Stimulated activated CD4-positive, alpha-beta T cell treated with anti-CD3 and anti-CD28 coated beads, Interleukin-1b, Interleukin-23, amount 100 ng/mL, for 1 hour (primary cell): ENCODE measurements at places on chromosomes 16 and 17.

DNA sequence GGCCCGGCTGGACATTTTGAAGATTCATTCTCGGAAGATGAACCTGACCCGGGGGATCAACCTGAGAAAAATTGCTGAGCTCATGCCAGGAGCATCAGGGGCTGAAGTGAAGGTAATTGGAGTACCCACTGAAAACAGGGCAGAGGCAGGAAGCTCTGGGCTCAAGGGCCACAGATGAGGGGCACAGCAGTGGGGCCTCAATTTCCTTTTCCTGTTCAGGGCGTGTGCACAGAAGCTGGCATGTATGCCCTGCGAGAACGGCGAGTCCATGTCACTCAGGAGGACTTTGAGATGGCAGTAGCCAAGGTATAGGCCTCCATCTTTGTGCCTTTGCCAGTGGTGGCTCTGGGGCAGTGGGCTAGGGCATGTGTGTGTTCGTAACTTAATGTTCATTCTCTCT is 4.0 kb upstream of the FTSJ3 start:
- no peak for DNase-seq

DNA sequence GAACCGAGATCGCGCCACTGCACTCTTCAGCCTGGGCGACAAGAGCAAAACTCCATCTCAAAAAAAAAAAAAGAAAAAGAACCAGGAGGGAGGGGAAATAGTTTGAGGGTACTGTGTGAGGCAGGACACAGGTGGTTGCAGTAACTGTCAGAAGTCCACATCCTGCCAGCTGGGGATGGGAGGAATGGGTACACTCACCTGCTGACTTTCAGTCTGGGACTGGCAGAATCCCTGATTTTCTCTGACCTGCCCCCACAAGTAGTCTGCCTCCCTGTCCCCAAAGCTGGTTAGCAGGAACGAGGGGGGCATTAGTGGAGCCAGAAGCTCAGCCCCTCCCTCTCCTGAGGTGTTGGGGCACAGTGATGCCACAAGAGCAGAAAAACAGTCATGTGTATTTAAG is 7.1 kb upstream of the ARL5C start:
- DNase-seq = no peak

- no peak for DNase-seq
Measured at GRCh38 chr17:48873209-48873608, 19.4 kb upstream of the ATP5MC1 start.

DNA sequence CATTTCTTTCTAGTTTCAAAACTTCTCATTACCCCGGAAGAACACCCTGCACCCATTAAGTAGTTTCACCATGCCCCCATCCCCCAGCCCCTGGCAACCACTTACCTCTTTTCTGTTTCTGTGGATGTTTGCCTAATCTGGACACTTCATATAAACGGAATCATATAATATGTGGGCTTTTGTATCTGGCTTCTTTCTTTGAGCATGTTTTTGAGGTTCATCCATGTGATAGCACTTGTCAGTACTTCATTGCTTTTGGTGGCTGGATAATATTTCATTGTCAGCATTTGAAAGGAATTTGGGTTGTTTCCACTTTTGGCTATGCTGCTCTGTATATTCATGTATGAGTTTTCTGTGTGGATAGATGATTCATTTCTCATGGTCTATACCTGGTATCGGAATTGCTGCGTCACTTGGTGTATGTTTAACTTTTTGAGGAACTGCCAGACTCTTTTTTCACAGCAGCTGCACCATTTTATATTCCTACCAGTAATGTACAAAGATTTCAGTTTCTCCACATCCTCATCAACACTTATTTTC is 30.0 kb upstream of the SLC5A10 start:
- DNase-seq = no peak

DNA sequence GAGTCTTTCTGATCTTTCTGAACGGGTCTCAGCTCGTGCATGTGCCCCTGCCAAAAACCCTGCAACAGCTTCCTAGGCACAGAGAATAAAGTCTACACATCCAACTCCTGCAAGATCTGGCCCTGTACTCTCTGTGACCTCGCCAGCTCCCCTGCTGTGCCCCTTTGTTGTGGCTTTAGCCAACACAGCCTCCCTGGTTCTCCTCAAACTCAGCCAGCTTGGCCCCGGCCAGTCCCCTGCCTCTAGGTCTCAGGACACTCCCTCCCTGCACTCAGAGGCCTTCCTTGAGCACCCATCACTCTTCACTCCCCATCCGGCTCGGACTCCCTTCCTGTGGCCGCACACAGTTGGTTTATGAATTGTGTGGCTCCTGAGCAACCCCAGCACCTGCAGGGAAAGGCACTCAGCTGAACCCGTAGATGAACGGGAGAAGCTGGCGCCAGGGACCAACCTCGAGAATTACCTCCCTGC is 1.4 kb downstream of the CEP131 start:
- DNase-seq = no peak

GRCh38 chr16:28494121-28494851 is at the start of gene APOBR:
Gene APOBR (plus strand): TSS chr16:28494643. CDS start chr16:28494682, 39 bp downstream.
- peak; percentile 50 for DNase-seq

DNA sequence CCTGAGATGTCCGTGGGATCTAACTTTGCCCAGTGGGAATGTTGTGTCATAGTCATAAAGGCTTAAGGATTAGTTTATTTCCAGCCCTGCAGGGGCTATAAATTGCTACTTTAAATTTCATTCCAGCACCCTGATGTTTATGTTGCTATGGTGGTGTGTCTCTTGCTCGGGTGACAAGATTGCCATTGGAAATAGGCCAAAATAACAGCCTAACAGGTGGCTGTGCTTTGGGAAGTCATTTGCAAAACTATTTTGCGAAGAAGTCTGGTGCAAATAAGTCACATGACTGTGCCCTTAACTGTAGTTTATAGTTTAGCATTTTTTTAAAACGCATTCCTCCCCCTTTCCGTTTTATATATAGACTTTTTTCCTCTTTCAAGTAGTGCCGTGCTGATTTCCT is 23.1 kb downstream of the PITPNC1 start:
- DNase-seq = no peak

GRCh38 chr16:88725609-88726407 is 19.5 kb downstream of the CTU2 start:
- DNase-seq = no peak

GRCh38 chr16:79601092-79601930 is 774 bp upstream of the MAF start:
- no peak for DNase-seq

DNA sequence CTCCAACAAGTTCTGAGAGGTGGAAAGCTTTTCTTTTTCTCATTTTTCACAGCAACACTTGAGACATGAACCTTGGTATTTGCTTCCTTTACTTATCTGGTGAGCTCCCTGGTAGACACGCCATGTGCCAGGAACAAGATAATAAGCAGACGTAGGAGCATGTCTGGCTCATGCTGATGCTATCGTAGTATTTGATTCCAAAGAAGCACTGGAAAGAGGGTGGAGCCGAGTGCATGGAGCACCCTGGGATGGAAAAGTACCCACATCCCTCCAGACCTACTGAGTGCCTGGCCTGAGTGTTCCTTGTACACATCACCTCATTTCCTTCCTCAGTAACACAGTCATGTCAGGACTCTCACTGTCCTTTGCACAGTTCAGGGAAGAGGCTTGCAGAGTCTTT is 231.0 kb downstream of the CBLN1 start:
- no peak for DNase-seq

- no peak for DNase-seq
Measured at GRCh38 chr17:15290605-15291004, 25.5 kb upstream of the PMP22 start.

GRCh38 chr17:19333736-19334290 is 28.7 kb downstream of the B9D1 start:
- no peak for DNase-seq

- DNase-seq = no peak
Measured at GRCh38 chr17:36807496-36808179, 129.6 kb upstream of the LHX1 start.

- peak; percentile 70 for DNase-seq
Measured at GRCh38 chr17:73311781-73312641, at the start of gene CDC42EP4. Gene CDC42EP4 (minus strand): TSS chr17:73312001. CDS start chr17:73286500, 25,501 bp downstream.

DNA sequence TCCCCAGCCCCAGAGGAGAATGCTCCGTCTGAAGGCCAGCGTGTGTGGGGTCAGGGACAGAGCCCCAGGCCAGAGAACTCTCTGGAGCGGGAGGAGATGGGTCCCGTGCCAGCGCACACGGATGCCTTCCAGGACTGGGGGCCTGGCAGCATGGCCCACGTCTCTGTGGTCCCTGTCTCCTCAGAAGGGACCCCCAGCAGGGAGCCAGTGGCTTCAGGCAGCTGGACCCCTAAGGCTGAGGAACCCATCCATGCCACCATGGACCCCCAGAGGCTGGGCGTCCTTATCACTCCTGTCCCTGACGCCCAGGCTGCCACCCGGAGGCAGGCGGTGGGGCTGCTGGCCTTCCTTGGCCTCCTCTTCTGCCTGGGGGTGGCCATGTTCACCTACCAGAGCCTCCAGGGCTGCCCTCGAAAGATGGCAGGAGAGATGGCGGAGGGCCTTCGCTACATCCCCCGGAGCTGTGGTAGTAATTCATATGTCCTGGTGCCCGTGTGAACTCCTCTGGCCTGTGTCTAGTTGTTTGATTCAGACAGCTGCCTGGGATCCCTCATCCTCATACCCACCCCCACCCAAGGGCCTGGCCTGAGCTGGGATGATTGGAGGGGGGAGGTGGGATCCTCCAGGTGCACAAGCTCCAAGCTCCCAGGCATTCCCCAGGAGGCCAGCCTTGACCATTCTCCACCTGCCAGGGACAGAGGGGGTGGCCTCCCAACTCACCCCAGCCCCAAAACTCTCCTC is 10.4 kb downstream of the CX3CL1 start:
- DNase-seq = no peak

- DNase-seq = no peak
Measured at GRCh38 chr16:28042811-28043210, 20.7 kb downstream of the GSG1L start.

DNA sequence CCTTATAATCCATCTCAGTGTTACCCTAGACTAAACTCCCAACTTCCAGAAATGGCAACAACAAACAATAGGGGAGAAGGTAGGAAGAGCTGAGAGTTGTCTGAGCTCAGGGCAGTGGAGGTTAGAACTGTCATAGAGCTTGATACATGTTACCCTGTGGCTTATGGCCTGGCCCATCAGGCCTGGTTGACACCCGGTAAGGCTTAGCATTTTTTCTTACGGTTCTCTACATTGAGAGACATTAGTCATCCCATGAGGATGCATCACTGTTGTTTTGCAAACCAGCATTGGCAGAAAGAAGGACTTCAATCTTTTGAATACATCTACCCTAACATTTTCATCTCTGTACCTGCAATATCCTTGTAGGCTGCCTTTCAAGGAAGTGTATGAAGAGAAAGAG is 226.6 kb downstream of the PHKB start:
- no peak for DNase-seq

- no peak for DNase-seq
Measured at GRCh38 chr17:21679256-21680146, 12.8 kb upstream of the KCNJ18 start.

GRCh38 chr17:80294210-80294609 is 33.6 kb downstream of the RNF213 start:
- no peak for DNase-seq

DNA sequence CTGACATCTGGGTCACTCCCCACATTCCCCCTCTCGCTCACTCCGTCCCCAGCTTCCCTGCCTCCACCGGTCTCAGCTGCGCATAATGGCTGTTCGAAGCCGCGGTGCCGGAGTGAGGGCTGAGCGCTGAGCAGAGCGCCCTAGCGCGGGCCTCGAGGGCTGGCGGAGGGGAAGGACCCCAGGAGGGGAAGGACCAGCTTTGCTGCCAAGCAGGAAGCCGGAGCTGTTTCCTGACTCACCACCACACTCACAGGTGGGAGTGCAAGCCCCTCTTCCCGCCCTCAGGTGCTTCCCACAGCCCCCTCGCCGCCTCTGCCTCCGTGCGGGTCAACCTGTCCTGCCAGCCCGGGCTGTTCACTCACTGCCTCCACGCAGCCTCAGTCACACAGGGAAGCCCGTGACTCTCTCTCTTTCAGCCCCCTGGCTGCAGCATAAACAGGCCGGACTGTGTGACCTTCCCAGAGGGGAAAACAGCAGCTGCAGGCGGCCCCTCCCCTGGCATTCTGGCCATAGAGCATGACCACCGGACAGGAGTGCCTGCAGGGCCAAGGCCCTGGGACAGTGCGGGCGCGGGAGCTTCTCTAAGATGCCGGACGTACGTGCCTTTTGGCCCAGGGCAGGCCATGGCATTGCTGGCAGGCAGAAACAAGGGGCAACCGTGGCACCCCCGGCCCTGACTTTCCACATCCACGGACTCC is 23.7 kb downstream of the SLC43A2 start:
- DNase-seq = no peak

- no peak for DNase-seq
Measured at GRCh38 chr16:3358871-3359270, 3.2 kb downstream of the OR2C1 start.

- no peak for DNase-seq
Measured at GRCh38 chr16:11010575-11011221, 66.3 kb downstream of the CLEC16A start.

DNA sequence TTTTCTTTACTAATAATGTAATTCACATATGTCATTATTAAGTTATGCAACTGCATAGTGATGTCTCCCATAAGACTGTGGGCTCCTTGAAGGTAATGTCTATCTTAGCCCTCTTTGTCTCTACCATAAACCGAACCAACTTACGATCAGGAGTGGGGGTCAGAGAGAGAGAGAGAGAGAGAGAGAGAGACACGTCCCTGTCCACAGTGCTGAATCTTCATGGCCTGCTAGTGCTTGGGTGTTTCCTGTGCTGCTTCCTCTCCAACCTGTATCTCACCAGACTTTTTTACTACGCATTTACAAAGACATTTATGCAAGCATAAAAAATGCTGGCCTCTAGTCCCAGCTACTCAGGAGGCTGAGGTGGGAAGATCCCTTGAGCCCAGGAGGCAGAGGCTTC is 52.2 kb upstream of the HAPSTR1 start:
- DNase-seq = no peak

GRCh38 chr17:46810837-46811236 is 7.7 kb downstream of the WNT3 start:
- no peak for DNase-seq

DNA sequence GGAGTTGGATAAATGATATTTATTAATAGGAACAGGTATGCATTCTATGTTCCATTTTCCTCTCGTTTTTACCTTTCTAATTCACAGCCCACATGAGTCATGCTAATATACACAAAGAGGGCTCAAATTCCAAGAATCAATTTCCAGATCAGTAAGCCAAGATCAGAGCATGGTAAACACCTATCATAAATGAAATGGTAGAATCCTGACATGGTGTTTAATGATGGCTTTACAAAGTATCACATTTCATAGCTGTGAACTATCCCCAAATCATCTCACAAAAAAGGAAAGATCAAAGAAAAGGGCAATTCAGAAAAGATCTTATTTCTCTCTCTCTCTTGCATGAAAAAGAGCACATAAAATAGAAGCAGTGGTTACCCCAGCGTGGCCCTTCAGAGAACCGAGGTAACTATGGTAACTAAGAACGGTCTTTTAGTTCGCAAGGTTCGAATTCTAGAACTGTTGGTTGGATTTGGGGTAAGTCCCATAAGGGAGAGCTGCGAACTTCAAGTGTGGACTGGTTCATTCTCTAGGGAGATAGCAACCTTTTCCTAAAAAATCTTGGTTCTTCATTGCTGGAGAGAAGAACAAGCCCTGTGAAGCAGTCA is 73.0 kb downstream of the MARCHF10 start:
- no peak for DNase-seq
